NCI-H748 treated with DMSO at 0.1 percent for 48 hours (cell line): ENCODE measurements at places on chromosomes 2 and 18.
A peak's percentile ranks its signal among the peaks of the same experiment; 100 is the strongest.

GRCh38 chr2:131092458-131093005 is 728 bp downstream of the FAM168B start:
- no peak for DNase-seq

GRCh38 chr2:104977958-104978357 is 59.9 kb upstream of the MRPS9 start:
- no peak for DNase-seq

- no peak for DNase-seq
Measured at GRCh38 chr2:112792419-112792818, 8.1 kb upstream of the IL1A start.

GRCh38 chr2:152556506-152556905 is 160.8 kb downstream of the PRPF40A start:
- DNase-seq = no peak

GRCh38 chr2:176018708-176019107 is 16.6 kb upstream of the LNPK start:
- DNase-seq = no peak

- DNase-seq = no peak
Measured at GRCh38 chr2:84901593-84902120, 3.8 kb upstream of the TMSB10 start.

DNA sequence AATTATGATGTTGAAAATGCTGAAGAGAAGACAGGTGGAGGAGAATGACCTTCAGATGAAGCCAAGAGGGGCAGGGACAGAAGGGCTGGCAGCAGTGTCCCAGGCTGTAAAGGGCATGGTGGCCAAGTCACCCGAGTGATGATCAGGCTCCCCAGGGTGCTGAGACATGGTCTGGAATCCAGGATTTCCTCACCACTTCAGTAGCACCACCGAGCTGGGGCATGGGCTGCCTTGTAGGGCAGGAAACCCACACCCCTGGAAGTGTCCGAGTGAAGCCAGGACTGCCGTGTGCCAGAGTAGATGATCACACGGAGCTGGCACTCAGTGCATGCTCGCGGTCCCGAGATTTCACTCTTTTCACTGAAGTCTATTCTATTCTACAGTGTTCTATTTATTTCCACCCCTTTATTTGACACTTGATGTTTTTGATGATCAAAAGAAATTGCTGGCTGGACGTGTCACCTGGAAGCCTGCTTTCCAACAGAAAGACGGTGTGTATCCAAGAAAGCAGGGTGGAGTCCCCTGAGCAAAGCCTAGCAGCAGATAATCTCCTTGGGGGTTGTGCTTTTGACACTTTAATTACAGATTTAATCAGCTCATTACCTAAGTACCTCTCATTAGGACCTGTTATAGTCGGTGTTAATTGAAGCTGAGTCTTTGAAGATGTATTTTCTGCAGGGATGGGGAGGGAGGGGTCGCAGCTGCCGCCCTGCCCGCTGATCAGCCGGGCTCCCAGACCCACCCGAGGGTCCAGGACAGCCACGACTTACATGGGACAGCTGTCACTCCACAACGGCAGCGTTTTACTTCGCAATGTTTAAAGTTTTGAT is 92.3 kb downstream of the SEPTIN10 start:
- no peak for DNase-seq

DNA sequence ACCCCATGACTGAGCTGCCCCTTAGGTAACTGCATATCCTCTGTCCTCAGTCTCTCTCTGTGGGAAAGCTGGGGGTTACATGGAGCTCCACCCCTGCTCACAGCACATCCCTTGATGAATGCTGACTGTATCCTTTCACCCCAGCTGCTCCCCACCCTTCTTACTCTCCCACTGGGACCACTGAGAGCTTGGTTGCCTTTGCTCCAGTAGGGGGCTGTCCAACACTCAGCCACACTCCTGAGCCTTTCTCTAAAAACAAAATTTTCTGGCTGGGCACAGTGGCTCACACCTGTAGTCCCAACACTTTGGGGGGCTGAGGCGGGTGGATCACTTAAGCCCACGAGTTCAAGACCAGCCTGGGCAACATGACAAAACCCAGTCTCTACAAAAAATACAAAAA is 89.2 kb upstream of the MSH2 start:
- no peak for DNase-seq

GRCh38 chr2:10239561-10239967 is 63.1 kb upstream of the HPCAL1 start:
- no peak for DNase-seq

DNA sequence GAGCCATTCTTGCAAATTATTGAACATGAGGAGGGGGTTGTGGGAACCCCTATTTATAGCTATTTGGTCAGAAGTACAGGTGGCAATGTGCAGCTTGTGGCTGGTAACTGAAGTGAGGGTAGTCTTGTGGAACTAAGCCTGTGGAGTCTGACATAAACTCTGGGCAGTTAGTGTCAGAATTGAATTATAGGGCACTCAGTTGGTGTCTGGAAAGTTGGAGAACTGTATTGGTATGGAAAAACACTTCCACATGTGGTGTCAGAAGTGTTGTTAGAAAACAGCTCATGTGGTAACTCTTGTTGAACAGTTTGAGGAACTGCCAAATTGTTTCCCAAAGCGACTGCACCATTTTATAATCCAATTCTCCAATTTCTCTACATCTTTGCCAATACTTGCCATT is 7.5 kb downstream of the RALBP1 start:
- DNase-seq = no peak

DNA sequence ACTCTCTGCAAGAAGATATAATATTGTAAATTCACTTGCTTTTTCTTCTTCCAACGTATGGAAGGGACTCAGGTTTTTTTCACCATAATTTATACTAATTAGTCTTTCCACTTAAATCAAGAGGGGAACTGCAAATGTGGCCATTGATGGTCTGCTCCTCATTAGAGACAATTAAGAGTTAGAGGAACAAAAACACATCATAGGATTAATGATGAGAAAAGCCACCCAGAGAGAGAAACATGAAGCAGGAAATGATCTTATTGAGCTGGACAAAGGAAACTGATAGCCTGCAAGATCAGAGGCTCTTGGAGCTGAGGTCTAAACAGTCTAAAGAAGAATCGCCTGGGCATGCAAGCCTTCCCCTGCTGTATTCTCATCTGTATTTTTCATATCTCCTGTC is 151.2 kb upstream of the NRP2 start:
- DNase-seq = no peak

DNA sequence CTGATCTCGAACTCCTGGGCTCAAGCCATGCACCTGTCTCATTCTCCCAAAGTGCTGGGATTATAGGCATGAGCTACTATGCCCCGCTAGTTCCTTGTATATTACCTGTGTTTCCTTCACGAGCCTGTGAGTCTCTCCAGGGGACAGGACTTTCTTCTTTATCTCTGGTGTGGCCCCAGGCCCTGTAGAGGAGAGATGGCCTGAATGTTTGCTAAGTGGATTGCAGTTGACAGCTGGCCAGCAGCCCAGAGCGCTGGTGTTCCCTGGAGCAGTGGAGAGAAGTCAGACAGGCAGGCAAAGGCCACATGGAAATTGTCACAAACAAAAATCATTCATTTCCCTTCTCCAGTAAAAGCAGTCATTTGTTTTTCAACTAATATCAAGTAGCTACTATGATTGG is 17.9 kb downstream of the LPIN1 start:
- DNase-seq = no peak

GRCh38 chr2:223586261-223586660 is 15.9 kb downstream of the SCG2 start:
- DNase-seq = peak; percentile 97

DNA sequence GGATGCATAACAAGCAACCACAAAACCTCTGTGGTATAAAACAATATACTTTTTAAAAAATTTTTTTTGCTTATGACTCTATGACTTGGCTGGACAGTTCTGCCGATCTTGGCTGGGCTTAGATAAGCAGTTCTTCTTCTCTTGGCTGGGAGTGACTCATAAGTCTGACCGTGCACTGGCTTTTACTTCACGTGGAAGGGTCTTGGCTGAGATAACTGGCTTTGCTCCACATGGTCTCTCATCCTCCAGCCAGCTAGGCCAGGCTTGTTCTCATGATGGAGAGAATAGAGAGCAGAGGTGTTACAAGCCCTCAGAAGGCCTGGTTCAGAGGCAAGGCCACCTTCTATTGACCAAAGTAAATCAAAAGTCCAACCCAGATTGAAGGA is 178.9 kb upstream of the SERPINE2 start:
- no peak for DNase-seq

GRCh38 chr2:158969162-158969714 is 798 bp downstream of the TANC1 start:
- DNase-seq = no peak

DNA sequence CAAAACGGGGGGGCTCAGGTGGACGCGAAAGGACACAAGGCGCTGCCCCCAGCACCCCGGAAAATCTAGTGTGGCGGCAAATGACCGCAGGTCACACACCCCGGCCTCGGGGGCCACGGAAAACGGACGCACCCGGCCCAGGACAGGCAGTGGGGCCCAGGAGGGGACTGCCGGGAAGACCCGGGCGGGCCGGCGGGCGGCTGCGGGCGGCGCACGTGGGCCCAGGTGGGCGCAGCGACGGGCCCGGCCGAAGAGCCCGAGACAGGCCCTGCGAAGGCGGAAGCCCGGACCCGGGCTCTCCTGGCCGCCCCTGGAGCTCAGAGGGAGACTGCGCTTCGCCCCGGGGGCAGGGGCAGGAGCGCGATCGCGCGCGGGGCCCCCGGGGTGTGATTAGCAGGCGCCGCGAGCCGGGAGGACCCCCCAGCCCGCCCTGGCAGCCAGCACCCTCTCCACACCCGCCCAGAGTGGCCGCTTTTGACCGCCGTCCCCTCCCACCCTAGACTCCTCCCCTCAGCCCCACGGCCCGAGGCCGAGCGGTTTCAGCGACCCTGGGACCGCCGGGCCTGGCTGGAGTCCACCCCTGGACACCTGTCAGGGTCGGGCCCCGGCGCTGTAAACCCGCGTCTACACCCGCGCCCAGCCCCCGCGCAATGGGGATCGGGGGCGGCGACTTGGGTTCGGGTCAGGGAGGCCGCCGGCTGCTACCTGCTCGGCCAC is 773 bp downstream of the MBP start:
- peak; percentile 44 for DNase-seq
